ENCODE measurements at places on chromosomes 11 and 22.
A peak's percentile ranks its signal among the peaks of the same experiment; 100 is the strongest.

DNA sequence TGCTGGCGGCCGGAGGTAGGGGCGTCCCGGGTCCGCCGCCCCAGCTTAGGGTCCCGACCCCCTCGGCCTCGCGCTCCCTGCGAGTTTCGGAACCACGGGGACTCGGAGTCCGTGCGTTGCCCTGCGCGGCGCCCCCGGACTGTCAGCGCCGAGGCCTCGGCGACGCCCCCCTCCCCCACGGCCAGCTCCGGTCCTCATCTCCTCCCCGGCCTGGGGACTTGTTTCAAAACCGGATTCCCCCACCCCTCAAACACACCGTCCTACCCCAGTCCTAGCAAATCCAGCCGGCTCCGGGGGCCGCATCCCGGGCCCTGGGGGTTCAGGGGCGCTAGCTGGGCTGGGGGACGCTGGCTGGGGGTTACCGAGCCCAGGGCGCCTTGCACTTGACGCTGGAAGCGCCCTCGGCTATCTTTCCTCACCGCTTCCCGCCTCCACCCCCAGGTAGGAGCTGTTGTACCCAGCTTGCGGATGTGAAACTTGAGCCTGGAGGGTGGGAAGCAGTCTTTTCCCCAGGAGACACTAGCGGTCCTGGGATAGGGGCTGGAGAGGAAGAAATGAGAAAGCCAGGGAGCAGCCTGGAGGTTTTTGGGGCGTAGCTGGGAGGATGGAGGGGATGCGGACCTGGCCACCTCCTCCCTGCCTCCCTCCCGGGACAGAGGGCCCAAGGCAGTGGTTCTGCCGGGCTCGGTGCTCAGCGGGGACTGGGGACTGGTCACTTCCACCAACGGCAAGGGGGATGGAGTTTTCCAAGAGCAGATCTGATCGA, 550 bp downstream of the FBLN1 start:
- no peak for DNase-seq

DNA sequence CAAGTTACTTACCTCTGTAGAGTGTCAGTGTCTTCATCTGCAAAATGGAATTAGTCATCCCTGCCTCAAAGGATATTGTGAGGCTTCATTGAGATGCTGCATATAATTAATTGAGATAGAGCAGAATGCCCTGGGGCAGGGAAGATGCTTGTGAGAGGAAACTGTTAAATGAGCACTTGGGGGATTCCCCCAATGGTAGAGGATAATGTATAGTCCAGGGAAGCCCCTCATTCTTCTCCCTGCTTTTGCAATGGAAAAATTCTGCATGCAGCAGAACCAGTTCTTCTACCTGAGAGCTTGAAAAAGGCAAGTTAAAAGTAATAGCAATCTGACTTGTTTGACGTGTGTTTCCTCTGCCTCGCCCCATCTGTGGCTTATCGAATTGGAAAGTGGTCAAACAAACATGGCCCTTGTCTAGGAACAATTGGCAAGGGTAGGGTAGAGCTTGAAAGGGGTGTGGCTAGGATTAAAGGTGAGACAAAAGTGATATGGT, 90.9 kb downstream of the NAV2 start:
- peak; percentile 32 for DNase-seq

DNA sequence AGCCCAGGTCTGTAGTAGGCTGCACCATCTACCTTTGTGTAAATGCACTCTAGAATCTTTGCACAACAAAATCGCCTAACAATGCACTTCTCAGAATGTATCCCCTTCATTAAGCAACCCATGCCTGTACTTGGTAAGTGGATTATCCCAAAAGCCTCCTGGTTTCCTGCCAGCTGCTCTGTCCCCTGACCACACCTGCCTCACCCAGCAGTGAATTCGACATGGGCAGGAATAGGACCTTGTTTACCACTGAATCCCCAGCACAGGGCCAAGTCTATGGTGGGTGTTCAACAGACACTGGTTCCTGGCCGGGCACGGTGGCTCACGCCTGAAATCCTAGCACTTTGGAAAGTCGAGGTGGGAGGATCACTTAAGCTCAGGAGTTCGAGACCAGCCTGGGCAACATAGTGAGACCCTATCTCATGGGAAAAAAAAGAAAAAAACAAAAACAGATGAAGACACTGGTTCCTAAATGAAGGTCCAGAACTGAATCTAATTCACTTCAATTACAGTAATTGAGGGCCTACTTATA, 5.1 kb upstream of the SYCE3 start:
- no peak for DNase-seq

DNA sequence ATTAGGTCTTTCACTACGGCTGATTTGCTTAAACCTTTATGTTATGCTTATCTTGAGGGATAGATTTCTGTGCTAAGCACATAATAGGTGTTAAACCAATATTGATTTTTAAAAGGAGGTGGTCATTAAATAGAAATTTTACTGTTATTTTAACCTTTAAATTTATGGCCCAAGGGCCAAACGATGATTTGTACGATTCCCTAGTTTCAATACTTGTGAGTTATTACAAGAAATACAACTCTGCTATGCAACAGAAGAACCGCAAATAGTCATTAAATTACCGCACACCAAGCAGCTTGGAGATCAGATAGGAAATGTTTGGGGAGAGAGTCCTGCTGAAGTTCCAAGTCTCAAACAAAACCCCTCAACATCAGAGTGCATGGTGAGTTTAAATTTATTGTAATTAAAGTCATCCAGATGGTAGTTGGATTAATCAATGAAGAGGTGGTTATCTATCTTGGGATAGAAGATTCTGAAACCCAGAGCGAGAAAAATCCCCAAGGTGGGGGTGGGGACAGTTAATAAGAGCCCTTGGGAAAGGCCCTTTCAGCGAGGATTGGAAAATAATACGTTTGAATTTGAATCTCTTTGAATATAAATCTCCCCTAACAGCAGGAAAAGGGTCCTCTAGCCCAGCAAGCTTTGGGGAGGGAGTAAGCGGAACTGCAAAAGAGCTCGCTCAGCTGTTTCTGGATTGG, 805 bp upstream of the QSER1 start:
- no peak for DNase-seq

Data from NCI-H345 (cell line).